ENCODE measurements at places on chromosomes 3 and 15. TPM values are rescaled to one million over a fixed set of nuclear protein-coding genes. Genes with fewer than 3 reads are reported as not detected.
A peak's percentile ranks its signal among the peaks of the same experiment; 100 is the strongest.

The PRR20G gene
- not detected for polyA plus RNA-seq

- peak; percentile 20 for DNase-seq
Observed at GRCh38 chr15:40875991-40876730, 2.1 kb upstream of the RHOV start.

DNA sequence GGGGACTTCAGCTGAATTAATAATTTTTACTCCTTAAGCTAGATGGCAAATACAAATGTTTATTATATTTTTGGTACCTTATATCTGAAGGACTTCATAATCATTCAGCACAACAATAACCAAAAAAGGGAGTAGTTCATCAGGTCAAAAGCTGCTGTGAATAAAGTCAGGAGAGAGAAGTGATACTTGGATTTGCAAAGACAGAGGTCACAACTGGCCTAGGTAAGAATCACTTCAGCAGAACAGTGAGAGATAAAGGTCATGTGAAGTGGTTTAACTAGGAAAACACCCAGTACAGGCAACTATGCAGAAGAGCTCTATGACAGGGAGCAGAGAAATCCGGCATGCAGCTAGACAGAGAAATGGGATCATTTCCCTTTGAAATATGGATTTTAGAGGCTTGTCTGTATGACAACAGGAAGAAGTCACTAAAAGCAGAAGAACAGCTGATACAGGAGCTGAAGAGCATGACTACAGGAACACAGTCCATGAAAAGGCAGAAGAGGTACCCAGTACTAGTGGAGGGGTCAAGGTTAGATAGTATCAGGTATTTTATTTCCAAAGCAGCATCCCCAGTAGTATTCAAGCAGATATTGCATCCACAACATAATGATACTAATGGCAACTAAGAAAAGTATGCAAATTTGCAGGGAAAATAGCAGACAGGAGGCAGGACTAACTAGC is 25.7 kb downstream of the ZMAT3 start:
- no peak for DNase-seq

The GOLGA8M gene
- polyA plus RNA-seq = 0.95 TPM

The NANOGP8 gene
- not detected for polyA plus RNA-seq

DNA sequence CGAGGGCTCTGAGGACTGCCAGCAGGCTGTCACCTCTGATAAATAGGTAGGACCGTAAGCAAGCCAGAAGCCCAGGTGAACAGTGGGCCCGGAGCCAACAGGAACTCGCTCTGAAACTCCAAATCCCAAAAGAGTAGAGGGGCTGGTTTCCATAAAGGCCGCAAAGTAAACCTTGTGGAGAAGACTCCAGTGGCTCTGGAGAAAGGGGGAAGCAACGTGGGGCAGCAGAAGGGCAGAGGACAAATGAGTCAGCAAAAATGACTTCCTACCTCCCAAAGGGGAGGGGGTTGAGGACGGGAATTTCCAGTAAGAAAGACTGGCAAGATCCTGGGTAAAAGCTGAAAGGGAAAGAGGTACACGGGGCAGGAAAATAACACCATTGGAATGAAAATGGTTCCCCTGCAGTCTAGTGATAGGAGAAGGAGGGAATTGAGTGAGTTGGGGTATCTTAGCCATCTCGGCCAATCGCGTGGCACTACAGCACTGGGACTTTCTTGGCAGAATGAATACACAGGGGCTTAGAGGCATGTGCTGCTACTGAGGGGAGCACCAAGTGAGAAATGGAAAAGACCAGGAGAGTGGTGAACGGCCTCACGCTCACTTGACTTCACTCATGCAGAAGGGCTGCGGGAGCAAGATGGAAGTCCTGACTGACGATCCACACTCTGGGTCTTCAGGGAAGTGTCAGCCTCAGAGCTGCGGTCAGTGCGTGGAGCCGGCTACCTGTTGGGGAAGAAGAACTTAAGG is 33.2 kb downstream of the BMF start:
- DNase-seq = no peak

- DNase-seq = no peak
Observed at GRCh38 chr3:40827226-40827625, 302.5 kb downstream of the ZNF621 start.

DNA sequence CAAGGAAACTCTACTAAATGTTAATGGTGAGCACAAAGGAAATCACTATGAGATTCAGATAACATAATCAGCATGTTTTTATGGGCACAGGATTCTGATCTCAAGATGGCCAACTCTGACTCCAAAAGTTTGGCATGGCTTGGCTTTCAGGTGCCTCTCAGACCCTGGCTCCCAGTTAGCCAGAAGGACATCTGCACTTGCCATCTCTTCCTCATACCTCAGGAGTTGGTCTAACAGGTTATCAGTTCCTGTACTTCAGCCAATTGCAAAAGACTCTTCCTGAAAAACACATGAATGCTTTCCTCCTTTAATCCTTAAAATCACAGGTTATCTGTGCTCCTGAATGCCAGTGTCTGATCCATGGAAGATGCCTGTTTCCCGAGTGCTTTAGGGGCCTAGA is 25.0 kb downstream of the TMPRSS7 start:
- DNase-seq = no peak

DNA sequence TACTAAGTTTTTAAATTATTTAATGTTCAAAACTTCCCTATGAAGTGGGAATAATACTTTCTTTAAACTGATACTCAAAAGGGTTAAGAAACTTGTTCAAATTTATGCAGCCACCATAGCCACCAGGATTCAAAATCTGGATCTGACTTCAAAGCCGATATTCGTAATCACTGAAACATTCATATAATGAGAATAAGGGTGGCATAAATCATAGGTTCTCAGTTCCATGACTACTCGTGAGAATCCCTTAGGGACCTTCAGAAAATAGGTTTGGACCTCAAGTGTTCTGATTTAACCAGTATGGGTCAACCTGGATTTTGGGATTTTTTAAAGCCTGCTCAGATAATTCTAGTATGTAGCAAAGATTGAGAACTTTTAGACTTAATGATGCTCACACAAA is 160.6 kb downstream of the RBMS3 start:
- no peak for DNase-seq

The SNRPN gene
- polyA plus RNA-seq = 411 TPM

- no peak for DNase-seq
Observed at GRCh38 chr3:40996382-40996781, 202.9 kb upstream of the CTNNB1 start.

GRCh38 chr3:189909573-189909972 is 211.1 kb downstream of the P3H2 start:
- no peak for DNase-seq

All from kidney (tissue), 22 donors.